ENCODE measurements at places on chromosomes 7 and 10.

DNA sequence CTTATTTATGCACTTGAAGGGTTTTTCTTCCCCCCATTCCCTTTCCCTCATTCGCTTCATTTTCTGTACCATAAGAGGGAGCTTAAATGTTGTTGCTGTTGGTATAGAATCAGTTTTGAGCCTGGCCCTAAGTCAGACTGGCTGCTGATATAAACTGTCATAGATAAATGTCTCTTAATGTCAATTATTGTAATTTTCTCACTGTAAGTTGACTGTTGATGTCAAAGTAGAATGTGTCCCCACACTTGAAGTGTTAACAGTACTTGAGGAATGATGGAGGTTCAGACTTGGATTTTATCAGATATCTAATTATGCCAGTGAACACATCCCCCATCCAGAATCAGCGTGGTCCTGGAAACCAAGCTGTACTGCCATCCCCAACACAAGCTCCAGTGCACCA, 87.8 kb downstream of the PRR15 start:
- DNase-seq: no peak

DNA sequence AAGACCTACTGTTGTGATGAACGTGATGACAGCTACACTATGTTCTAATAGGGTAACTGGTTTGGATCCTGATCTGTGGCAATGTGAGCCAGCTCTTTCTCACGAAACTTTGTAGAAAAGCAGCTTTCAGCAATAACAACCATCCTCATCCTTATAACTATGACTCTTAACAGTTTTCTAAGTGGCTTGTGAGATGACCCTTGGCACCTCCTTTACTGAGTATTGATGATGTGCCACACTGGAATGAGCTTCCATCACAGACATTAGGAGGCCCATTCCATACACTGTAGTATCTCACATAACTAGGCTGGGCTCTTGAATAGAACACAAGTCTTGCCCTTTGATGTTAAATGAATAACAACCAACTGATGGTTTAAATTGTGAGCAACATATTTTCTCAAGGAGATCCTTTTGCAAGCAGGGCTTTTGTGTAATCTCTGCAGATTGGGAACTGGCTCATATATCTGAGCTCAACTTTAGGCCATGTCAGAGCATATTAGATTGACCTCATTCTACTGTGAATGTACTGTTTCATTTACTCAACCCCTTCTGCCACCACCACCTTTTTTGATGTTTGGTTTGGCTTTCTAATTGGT, 46.4 kb downstream of the MYPN start:
- no peak for DNase-seq

DNA sequence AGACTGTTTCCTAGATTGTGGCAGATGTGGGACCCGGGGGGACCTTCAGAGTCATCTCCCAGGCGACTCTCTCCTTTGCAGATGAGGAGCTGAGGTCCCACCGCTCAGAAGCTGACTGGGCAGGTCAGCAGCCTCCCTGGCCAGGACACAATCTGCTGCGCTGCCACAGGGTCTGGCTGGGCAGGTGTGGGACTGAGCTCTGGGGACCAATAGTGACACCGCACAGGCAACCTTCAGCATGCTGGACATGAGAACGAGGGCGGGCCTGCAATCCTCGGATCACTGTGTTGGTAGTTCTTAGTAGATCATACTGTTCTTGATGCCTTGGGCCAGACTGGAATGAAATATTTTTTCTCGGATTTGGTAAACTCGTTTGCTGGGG, 20.5 kb upstream of the CRYGN start:
- DNase-seq: no peak

- no peak for DNase-seq
Measured at GRCh38 chr10:83945982-83946718, 193.2 kb upstream of the GHITM start.

DNA sequence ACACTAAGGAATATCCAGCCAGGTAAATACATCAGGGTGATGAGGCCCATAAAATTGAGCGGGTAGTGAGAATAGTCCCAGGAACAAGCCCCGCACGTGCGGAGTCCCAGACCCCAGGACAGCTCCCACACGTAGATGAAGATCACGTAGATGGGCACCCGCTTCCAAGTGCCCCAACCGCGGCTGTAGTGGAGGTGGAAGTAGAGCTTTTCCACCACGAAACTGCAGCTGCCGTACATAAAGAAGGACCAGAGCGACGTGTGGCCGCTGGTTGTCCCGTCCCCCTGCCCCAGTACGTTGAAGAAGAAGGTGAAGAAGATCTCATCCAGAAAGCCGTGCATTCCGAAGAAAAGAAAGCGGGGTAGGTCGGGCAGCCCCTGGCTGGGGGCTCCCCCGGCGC, 948 bp downstream of the TMEM229A start:
- peak; percentile 71 for DNase-seq

- no peak for DNase-seq
Measured at GRCh38 chr10:72226418-72227027, 10.4 kb upstream of the ASCC1 start.

DNA sequence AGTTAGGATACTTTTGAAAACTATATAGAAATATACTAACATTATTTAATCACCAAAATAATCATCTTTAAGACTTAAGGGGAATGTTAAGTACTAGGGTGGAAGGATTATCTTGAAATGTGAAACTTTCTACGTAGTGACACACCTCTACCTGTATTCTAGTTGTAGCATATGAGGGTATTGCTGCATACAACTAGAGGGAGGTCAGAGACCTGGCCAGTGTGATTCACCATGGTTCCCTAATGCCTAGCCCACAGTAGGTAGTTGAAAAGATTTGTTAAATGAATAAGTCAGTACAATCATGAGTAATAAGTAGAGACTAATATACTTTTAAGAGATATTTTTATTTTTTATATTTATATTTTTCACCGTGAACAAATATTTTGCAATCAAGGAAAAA, 84.1 kb upstream of the RPA3 start:
- no peak for DNase-seq

DNA sequence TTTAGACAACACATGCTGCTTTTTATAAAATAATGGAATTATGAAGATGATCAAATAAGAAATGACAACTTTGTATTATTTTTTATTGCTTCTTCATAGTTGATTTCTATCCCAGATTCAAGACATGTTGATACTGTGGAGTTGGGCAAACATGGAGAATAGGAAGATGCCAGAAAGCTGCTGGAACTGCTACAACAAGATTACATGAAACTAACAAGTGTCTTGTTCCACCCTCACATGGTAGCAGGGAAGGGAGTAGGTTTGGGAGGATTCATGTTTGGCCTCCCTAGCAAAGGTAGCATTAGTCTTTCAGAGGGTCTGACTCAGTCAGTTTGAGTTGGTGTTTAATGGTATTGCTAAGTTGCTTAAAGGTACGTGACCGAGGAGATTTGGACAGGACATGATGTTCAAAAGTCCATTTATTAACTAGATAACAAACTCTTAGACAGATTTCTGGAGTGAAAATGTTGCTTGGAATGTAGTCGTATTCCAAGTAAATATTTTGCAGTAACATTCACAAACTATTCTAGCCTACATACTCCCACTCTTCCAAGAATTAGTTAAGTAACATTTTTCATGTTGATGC, 33.1 kb downstream of the PRR15 start:
- DNase-seq: no peak

DNA sequence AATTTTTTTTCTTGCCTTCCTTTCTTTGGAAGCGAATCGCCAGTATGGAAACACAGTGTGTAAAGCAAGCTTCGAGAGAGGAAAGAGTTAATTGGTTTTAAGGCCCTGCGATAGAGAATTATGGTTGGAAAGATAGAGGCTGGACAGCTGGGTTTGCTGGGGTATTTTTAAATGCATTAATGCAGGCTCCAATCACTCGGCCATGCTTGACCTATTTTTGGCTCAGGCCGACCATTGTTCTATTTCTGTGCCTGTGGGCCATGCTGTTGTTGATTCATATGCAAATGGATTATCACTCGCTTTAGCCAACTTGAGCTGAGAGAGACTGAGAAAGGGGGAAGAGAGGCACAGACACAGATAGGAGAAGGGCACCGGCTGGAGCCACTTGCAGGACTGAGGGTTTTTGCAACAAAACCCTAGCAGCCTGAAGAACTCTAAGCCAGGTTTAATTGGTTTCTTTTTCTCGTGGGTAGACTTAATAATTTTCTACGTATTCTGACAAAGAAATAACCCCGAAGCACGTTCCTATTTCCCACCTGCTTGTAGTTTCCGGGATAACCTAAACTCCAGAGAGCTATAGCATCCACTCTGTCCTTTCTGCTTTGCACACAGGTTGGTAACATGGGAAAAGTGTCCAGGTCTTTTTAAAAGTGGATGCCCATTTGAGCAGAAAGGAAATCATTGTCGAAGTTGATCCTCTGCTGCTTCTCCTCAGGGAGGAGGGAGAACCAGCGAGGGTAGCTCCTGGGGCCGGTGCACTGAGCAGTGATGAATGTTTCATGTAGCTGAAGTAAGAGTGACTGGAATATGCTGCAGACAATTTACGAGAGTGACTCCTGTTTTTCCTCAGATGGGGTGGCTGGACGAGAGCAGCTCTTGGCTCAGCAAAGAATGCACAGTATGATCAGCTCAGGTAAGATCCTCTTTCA, at the start of gene HDAC9:
HDAC9 (plus strand) TSS at position 338 of the 929 bp plus-strand sequence; CDS start at position 892, 554 bp downstream.
- DNase-seq: peak; percentile 94

- no peak for DNase-seq
Measured at GRCh38 chr7:106484562-106484961, 176.4 kb downstream of the CCDC71L start.

- no peak for DNase-seq
Measured at GRCh38 chr10:104678658-104679057, 37.6 kb downstream of the SORCS3 start.

DNA sequence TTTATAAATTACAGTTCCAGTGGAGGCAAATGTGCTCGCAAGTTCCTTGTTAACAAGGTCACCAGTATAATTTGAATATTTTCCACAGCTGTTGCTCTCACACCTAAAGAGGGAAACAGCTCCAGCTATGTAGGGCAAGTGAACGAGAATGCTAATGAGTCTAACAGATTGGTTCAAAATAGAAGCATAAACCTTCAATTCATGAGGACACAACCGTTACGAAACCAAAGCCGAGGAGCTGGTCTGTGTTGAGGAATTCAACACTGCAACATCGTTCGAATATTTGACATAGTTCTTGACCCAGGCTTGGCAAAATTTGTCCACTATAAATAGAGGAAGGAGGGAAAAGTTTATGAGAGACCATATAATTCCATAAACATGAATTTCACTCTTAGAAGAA, 161.3 kb downstream of the KLF6 start:
- DNase-seq: peak; percentile 33

DNA sequence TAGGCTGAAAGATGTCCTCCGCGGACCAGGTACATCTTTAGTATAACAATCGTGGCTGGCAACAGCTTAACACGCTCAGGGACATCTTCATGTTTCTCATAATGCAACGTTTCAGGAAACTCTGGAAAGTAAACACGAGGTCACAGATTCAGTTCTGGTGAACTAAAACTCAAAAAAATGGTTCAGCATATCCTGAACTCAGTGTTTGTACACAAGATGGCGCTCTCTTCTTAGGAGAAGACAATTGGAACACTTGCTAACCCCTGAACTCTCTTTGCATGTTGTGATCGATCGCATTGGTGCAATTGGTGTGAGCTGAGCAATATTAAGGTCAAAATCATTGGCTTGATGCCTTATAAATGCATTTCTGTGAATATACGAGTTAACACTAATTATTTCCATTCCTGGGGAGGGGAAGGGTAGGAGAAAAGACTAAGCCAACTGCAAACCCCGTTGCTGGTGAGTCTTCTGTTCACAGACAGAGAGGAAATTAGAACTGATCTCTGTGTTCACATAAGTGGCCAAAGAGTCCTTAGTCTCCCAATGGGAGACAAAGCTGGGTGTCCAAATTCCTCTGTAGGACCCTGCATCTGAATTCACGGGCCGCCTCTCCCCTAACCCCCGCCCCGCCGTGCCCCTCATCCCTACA, 52.6 kb upstream of the FAM180A start:
- DNase-seq: peak; percentile 89

DNA sequence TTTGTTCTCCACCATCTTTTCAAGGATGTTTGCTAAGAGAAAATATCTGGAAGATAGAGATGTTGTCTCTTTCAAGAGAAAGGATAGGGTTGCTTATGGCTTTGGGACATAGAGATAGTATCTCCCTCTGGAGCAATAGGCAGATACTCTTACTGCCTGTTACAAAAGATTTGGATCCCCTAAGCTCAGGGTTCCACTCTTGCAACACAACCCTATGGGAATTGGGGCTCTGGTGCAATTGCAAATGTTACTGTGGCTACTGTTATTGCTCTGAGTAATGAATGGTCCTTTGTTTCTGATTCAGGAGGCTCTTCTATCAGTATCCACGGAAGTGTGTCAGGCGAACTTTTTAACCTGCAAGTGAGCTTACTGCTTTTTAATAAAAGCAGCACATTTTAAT, 88.8 kb downstream of the GPR85 start:
- no peak for DNase-seq
